ENCODE measurements at places on chromosomes 7 and 10.

DNA sequence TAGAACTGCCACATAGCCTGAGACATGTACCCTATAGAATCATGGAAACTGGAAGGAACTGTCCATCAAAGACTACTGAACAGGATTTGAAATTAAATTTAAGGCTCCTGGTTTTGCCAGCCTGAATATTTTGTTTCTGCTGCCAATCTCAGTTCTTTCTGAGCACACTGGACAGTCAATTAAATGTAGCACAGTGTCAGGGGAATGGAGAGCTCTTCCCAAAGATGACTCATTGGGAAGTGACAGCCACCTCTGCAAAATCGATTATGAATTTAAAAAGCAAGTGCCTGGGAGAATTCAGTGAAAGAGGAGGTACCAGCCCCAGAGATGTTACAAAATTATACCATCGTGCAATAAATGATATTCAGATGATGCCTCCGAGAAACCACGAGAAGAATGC is 47.8 kb downstream of the CPXM2 start:
- DNase-seq: no peak

- no peak for DNase-seq
These were observed 100.6 kb downstream of the KAT6B start for GRCh38 chr10:74926791-74927585.

GRCh38 chr7:118418433-118418832 is 193.9 kb downstream of the ANKRD7 start:
- no peak for DNase-seq

- DNase-seq: no peak
These were observed 42.4 kb downstream of the PLXNA4 start for GRCh38 chr7:132533916-132534315.

GRCh38 chr10:100520811-100521210 is 1.1 kb upstream of the SEC31B start:
- no peak for DNase-seq

- no peak for DNase-seq
These were observed 34.0 kb downstream of the MINDY4 start for GRCh38 chr7:30805081-30805691.

DNA sequence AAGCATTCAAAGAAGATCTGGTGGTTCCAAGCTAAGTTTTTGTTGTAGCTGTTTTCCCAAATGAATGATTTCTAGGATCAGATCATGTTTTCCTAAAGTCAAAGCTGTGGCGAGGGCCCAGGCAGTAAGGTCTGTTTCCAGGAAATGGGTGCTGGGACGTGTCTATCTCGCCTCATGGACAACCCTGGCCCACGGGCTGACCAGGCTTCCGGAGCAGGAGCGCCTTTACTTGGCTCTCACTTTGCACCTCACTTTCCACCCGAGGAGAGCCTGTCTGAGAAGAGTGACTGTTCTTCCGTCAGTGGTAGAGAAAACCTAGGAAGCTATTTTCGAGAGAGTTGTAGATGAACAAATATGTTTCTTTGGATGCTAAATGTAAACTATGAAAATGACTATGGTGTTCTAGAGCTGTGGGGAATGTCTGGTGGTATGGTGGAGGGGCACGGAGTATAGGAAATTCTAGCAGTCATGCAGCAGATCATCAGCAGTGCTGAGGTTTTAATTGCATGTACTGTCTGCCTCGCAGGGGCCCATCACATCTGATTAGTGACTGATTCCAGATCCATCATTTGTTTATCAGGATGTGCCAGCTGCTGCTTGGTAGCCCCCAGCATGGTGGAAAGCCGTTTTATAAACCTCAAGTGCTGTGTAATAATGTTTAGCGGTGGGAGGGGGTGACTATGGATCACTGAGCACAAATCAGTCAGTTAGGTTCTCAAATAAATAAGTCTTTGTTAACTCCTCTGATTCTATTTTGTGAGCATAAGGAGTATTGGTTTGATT is 66.6 kb downstream of the VWC2 start:
- no peak for DNase-seq

DNA sequence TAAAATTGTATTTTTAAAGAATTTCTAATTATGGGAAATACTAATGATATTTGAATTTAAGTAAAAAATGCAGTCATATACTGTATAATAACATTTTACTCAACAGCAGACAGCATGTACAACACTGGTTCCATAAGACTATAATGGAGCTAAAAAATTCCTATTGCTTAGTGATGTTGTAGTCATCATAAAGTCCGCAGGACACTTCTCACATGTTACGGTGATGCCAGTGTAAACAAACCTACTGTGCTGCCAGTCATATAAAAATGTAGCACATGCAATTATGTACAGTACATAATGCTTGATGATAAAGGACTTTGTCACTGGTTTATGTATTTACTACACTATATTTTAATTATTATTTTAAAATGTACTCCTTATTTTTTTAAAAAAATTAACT is 629.3 kb downstream of the IPMK start:
- no peak for DNase-seq

GRCh38 chr7:74027683-74028320 is at the start of gene ELN:
ELN (plus strand) TSS chr7:74028173; CDS start chr7:74028188, 15 bp downstream.
- DNase-seq: no peak

DNA sequence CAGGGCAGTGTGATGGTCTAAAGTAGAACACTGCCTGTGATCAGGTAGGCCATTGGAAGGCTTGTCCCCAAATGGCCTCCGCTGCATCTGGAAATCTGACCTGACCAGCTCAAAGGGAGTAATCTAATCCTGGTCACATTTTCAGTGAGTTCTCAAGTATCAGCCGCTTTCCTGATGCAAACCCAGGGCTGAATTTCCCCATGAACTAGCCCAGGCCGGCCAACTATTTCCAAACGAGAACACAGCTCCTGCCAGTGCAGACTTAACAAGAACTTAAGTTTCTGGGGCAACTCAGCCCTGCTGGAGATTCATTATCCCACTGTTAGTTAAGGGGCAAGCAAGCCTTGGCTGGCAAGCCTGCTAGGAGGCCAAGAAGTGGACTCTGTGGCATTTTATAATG is 59.6 kb upstream of the FAM180A start:
- DNase-seq: no peak

DNA sequence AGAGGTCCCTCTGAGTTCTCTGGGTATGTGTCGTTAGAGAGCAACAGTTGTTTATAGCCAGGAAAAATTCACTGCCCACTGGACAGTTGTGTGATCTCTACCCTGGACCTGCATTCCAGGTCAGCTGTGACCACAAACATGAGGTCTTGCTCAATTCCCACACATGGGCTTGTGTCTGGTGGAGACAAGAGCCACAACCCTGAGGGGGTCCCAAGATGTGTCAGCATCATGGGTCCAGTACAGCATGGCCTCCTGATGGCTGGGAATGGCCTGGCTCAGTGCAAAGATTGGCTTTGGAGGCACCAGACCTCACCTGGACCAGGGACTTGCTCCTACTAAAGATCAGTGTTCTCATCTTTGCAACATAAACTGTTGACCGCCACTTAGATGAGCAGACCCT is 751.6 kb downstream of the GRID1 start:
- DNase-seq: no peak

DNA sequence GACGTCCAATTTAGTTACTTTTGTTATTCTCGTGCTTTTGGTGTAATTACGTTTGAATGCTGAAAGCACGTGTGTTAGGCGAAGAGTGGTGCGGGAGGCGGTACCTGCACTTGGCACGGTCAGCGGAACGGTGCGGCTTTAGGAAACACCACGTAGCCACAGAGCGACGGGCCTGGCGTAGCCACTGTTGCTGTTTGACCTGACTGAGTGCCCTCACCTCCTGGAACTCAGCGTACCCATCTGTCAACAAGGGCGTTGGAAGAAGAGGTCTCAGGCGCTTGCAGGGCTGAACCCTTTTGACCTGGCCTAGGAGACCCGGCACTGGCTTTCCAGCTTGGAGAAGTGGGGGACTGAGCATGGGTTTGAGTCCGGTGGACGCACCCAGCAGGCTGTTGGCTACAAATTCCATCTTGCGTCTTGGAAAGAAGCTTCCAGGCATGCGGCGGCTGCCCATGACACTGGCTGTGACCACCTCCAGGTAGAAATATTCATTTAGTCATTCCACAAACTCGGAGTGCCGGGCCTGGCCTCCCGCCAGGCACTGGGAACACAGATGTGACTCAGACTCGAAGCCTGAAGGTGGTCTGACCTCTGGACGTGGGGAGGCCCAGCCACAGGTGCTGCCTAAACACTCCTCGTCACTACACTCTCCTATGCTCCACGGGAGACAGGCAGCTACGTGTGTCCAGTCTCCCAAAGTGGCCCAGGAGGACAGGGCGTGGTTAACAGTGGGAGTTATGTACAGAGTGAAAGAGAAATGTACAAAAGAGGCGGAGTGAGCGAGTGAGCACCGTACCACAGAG is 22.2 kb downstream of the FAM20C start:
- no peak for DNase-seq

GRCh38 chr10:33681595-33681994 is 347.1 kb upstream of the NRP1 start:
- DNase-seq: no peak

DNA sequence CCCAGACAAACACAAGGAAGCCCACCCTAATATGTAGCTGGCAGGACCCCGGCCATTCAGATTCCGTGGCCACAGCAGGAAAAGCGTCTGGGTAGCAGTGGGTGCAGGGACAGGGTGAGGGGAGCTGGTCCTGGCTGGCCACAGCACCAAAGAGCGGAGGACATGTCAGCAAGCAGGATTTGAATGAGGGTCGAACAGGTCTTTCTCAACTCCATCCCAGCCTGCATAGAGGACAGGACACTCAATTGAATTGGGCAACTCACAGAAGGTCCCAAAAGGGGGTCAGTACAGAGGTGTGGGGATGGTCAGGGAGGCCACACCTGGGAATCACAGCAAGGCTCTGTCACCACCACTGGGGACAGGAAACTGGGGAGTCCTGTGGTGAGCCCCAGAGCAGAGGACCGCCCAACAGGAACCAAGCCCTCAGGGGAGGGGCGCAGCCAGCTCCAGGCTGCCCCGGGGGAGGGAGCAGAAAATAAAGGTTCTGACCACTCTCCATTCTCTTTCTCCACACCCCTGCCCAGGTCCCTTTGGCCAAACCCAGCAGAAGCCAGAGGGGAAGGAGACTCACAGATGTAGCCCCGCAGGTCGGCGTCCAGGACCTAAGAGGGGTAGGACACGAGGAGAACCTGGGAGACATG is 108.7 kb upstream of the PPP2R2D start:
- DNase-seq: no peak

- DNase-seq: no peak
These were observed 31.4 kb downstream of the PALS2 start for GRCh38 chr7:24604630-24605029.

DNA sequence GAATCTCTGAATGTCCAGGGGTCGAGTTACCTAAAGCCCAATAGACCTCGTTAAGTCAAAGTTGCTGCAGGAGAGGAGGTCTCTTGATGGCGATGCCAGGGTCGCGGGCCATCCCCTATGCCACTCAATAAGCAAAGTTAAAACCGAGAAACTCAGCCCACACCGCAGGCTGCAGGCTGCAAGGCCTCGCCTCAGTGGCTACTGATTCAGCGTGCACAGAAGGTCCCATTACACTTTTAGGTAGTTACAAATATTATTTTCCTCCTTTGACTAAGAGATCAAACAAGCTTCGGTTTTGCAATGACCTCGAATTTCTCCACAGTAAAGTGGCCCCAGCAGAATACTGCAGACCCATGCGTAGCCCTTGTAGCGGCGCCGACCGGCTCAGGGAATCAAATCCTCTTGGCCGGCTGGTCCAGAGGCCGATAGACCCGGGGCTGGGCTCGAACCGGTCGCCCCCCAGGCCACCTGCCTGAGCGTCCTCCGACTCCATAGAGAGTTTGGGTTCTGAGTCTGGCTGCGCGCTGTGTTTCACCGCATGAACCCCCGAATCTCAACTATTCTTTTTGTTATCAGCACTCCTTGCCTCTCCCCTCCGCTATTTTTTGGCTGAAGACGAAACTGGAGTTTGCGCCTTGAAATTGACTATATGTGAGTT is 2.3 kb downstream of the C1QL3 start:
- peak; percentile 20 for DNase-seq

- no peak for DNase-seq
These were observed 10.3 kb downstream of the PRF1 start for GRCh38 chr10:70592186-70592735.

DNA sequence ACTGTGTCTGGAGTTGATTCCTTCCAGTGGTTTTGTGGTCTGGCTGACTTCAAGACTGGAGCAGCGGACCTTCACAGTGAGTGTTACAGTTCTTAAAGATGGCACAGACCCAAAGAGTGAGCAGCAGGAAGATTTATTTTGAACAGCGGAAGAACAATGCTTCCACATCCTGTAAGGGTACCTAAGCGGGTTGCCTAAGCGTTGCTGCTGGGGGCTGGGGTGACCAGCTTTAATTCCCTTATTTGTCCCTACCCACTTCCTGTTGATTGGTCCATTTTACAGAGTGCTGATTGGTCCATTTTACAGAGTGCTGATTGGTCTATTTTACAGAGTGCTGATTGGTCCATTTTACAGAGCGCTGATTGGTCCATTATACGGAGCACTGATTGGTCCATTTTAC is 13.2 kb downstream of the AKR1B15 start:
- no peak for DNase-seq

- no peak for DNase-seq
These were observed 14.4 kb downstream of the POT1 start for GRCh38 chr7:124915242-124915641.

DNA sequence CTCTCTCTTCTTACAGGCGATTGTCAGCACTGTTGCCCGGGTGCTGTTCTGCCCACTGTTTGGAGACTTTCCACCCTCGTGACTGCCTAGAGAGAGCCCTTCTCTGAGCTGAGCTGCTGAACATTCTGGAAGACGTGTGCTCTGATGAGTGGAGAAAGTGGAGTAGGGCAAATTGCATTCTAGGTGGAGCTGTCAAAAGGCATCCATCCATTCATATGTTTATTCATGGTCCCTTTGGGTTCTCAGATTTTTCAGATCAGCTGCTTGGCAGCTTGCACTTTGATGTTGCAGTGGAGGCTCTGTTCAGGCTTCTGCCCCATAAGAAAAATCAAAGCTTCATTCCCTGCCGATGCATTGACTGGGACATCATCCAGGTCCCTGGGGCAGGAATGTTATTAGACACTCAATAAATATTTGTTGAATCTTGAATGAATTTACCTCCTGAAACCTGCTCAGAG is 120.7 kb upstream of the EEPD1 start:
- DNase-seq: no peak

DNA sequence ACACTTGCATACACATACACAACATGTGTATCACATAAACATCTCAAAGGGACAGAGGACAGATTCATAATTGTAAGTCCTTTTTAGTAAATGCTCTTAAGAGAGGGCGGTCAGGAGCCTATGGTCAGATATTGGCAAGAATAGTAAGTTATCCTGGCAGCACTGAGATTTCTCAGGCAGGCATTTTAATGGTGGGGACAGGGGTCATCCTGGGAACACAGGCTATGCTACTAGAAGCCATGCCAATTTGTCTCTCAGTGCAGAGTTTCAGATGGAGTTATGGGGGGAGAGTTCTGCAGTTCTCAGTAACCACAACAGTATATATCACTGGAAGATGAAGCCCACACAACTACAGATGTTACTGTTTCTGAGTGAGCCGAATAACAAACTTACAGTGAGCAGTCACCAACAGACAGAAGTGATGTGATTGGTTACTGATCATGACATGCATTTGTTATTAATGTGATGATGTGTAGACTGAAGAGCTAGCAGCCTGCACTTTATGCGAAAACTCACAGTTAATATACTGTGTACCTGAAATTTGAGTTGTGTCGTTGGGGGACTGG is 16.4 kb downstream of the ZNF487 start:
- no peak for DNase-seq

GRCh38 chr7:1794888-1795542 is 124.9 kb downstream of the ELFN1 start:
- DNase-seq: no peak
